MCF 10A (cell line): ENCODE measurements at places on chromosomes 6 and 20.

GRCh38 chr6:138666636-138667035 is 106.9 kb upstream of the CCDC28A start:
- H3K27me3 ChIP-seq, result no peaks in the 10 kb centered on the region
- no peaks in the 10 kb centered on the region for H3K4me1 ChIP-seq
- H3K27ac ChIP-seq, result no peak overlapping the region
- DNase-seq, result peak; percentile 40

DNA sequence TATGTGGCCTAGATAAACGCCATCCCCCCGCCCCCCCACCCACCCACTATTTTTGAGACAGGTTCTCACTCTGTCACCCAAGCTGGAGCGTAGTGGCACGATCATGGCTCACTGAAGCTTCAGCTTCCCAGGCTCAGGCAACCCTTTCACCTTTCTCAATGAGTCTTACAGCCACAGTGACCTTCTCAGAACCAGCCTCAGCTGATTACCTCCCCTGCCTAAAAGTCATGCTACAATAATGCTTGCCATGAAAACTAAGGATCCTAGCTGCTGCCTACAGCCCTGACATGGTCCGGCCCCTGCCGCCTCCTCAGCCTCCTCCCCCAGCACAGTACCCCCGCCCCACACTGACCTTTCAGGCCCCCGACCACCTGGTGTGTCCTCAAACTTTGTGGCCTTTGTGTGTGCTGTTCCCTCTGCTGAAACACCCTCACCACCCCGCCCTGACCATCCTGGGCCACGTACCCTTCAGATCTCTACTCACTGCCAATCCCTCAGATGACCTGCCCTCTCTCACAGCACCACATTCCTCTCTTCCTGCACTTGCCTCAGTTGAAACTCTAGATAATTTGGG is 31.3 kb downstream of the PNPLA1 start:
- no peaks in the 10 kb centered on the region for H3K4me1 ChIP-seq
- no peaks in the 10 kb centered on the region for H3K36me3 ChIP-seq
- H3K27ac ChIP-seq, result no peak overlapping the region
- no peak overlapping the region for H3K4me3 ChIP-seq
- no peaks in the 10 kb centered on the region for H3K27me3 ChIP-seq

GRCh38 chr6:109308018-109308492 is 74.2 kb downstream of the CD164 start:
- DNase-seq, result peak; percentile 68
- H3K4me3 ChIP-seq, result no peak overlapping the region
- no peaks in the 10 kb centered on the region for H3K27me3 ChIP-seq
- no peaks in the 10 kb centered on the region for H3K36me3 ChIP-seq
- no peak overlapping the region for H3K27ac ChIP-seq
- H3K4me1 ChIP-seq, result no peaks in the 10 kb centered on the region

DNA sequence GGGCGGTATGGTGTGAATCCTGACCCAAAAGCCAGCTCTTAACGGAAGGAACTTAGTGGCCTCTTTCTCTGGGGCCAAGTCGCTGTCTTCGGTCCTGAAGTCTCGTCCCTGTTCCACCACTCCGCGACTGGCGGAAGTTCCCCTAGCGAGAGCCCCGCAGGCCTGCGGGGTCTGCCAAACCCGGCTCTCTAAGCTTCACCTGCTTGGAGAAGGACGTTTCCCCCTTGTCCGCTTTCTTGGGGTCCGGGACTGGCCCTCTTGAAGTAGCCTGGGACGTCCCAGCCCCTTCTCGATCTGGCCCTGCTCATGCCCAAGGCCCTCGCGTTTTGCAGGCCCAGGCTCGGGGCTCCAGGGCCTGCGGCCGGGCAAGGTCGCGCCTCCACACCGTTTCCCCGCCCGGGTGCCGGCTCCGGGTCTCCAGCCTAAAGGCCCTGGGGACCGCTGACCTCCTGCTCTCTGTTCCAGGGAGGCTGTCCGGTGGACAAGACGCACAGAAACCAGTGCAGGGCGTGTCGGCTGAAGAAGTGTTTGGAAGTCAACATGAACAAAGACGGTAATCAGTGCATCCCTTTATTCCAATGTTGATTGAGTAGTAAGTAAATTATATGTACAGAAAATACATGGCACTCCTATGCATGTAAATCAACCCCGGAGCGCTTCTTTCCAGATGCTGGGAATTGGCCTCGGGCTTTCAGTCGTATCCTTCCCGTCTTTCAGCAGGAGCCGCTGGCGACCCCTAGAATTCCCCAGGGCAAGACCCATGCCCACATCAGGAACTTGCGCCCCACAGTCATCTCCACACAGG is 8.8 kb downstream of the NR2E1 start:
- no peaks in the 10 kb centered on the region for H3K36me3 ChIP-seq
- no peak overlapping the region for H3K4me3 ChIP-seq
- H3K27ac ChIP-seq, result no peak overlapping the region

- H3K36me3 ChIP-seq, result no peaks in the 10 kb centered on the region
- no peaks in the 10 kb centered on the region for H3K4me1 ChIP-seq
- no peak overlapping the region for H3K4me3 ChIP-seq
Measured at GRCh38 chr6:14903176-14904038, 342.5 kb upstream of the JARID2 start.
